ENCODE measurements at places on chromosomes 16 and 17.

GRCh38 chr16:47625115-47625567, 164.0 kb downstream of the PHKB start:
- no peak for DNase-seq

GRCh38 chr17:65277576-65277975, 140.4 kb downstream of the RGS9 start:
- DNase-seq = no peak

GRCh38 chr16:52254746-52255145, 292.2 kb downstream of the TOX3 start:
- DNase-seq = no peak

DNA sequence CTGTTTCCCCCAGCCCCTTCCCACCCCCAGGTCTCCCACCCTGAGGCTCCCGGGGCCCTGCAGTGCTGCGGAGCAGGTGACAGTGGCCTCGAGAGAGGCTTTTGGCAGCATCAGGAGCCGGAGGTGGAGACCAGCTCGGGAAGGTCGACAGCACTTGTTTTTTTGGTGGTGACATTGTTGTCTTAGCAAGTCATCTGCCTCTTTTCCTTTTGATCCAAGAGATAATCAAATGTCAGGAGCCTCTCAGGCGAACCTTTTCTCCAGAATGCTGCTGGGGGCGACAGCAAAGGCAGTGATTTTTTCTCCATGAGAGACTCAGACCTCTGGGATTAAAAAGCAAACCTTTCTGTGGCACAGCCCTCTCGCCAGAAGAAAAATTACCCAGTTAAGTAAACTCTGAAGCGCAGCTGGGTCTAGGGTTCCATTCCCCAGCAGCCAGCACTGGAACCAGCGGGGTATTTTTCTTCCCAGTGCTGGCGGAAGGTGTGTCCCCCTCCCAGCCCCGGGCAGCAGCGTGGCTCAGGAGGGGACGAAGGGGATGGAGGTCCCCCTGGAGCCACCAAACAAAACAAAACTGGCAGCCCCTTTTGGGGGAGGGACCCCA, 37.2 kb downstream of the GRIN2C start:
- no peak for DNase-seq

DNA sequence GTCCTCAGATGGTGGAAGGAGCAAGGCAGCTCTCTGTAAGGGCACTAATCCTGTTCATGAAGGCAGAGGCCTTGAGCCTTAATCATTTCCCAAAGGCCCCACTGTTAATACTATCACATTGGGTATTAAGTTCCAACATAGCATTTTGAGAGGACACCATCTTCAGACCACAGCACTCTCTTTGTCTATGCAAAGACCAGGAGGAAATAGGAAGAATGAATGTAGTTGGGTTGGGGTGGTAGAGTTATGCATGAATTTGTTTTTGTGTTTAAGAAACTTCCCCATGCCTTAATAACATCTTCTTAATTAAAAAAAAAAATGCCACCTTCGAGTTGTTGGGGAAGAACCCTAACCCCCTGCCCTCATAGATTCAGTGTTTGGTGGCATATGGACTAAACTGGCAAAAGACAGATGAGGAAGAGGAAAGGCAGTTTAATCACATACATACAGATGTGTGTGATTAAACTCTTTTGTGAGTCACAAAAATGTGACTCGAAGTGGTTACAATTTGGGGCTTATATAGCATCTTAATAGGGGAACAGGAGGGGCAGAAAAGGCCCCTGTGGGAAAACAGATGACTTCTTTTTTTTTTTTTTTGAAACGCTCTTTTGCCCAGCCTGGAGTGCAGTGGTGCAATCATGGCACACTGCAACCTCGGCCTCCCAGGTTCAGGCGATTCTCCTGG, 35.0 kb upstream of the SLC5A10 start:
- no peak for DNase-seq

- DNase-seq = no peak
Measured at GRCh38 chr17:34220752-34221395, 34.2 kb upstream of the CCL2 start.
